ENCODE measurements at places on chromosomes 12 and 14. TPM values are rescaled to one million over a fixed set of nuclear protein-coding genes. Genes with fewer than 3 reads are reported as not detected.

Gene DTD2
- polyA plus RNA-seq, result 17.4 TPM

Gene CCDC91
- polyA plus RNA-seq, result 32.8 TPM

Gene ACOT6
- not detected for polyA plus RNA-seq

Gene SSPN
- 15.1 TPM for polyA plus RNA-seq

Gene LRP1-AS
- polyA plus RNA-seq, result not detected

Gene KLHDC1
- polyA plus RNA-seq, result 7.3 TPM

Gene TMTC3
- polyA plus RNA-seq, result 23.6 TPM

Gene CCDC196
- 0.23 TPM for polyA plus RNA-seq

Gene SLC25A47
- not detected for polyA plus RNA-seq

Gene FAM222A
- 9.3 TPM for polyA plus RNA-seq

DNA sequence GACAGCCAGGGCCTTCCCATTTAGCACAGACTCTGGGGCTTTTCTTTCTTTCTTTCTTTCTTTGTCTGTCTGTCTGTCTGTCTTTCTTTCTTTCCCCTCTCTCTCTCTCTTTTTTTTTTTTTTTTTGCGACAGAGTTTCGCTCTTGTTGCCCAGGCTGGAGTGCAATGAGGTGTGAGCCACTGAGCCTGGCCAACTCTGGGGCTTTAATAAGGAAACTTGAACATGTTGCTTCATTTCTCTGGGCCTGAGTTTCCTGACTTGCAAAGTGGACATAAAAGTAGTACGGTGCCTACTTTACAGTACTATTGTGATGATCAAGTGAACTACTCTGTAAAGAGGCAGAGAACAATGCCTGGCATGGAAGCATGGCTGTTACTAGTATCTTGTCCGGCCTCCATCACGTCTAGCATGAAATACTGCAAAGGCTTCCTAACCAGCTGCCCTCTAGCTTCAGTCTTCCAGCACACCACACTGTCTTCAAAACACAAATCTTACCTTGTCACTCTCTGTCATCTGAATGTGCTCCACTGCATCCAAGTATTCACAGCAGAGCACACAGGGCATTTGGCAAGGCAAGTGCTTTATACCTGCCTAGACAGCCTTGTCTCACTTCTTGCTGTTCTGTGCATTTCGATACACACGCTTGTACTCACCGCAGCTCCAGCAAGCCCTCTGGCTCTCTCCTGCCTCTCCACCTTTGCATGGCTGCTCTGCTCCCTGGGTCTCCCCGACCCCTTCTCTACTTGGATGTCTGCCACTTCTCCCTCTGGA is 96.7 kb downstream of the IRF2BPL start:
- no peak for DNase-seq

DNA sequence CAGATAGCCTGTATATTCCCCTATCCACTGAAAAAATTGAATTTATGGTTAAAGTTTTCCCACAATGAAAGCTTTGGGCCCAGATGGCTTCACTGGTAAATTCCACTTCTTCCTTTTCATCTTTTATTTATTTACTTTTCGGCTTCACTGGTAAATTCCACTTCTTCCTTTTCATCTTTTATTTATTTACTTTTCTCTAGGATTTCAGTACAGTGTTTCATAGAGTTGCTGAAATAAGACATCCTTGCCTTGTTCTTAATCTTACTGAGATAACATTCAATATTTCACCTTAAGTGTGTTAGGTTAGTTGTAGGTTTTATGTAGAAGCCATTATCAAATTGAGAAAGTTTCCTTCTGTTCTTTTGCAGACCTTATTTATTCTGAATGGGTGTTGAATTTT is 18.9 kb upstream of the KLRG1 start:
- DNase-seq, result no peak

DNA sequence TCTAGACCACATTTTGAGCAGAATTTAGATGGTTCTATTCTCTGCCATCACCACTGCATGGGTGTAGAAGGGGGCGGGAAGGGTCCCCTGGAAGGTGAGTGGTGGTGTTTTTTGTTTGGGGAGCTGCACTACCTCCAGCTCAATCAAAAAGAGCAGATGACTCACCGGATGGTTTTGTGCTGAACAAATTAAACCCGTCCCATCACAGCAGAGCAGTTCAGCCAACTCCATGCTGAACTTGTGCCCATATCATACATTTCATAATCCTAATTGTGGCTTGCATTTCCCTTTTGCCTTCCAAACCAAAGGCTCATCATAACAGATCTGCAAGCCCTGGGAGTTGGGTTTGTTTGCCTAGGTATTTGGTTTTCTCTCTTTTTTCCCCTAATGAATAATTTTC is 53.0 kb upstream of the RPH3A start:
- no peak for DNase-seq

- no peak for DNase-seq
Measured at GRCh38 chr14:61197416-61197815, 83.7 kb downstream of the TMEM30B start.

DNA sequence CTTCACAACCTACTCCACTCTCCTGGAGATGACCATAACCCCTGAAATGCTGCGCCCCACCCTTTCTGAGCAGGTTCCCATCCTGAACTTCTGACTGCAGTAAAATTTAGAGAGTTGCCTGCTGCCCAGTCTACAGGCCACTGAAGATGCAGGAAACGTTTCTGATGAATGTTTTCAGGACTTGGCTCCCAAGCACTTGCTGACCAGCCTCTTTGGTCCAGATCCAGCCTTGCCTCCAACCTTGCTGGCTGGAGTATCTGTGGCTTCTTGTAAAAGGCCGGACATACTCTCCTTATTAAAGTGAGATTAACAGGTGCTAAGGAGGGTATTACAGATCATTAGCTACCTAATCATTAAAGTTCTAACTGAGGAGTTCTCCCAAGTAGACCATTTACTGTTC is 70.3 kb upstream of the STXBP6 start:
- DNase-seq, result no peak

DNA sequence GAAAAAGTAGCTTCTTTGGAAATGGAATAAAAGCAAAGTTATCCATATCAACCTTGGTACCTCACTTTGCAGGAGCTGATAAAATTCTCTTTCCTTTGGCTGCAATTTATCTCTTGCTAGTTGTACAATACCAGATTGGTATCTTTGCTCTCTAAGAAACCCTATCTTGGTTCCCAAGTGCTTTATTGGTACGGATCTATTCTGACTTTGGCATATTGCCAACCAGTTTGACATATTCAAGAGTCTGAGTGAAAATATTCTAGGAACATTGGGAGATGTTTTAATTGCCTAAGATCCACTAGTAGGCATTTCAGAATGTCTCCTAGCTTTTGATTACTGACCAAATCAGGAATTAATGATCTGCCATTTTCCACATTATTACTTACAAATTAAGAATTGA is 167.2 kb upstream of the ATP2B1 start:
- no peak for DNase-seq

DNA sequence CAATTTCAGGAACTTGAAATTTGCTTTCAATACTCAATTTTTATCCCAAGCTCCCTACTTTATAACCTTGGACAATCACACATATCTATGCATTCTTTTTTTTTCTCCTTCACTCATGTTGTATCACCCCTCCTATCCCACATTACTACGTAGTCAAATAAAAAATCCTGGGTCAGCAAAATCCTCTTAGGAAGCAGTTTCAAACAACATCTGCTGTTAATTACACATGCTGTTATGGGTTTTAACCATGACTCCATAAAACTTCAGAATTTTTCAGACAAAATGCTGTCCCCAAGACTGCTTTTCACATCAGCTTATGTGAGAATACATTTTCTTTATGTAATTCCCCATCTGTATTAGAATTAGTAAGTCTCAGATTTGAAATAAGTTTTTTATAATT is 61.7 kb downstream of the LRFN5 start:
- no peak for DNase-seq

GRCh38 chr14:46404865-46405811 is 246.4 kb downstream of the RPL10L start:
- peak; percentile 59 for DNase-seq

DNA sequence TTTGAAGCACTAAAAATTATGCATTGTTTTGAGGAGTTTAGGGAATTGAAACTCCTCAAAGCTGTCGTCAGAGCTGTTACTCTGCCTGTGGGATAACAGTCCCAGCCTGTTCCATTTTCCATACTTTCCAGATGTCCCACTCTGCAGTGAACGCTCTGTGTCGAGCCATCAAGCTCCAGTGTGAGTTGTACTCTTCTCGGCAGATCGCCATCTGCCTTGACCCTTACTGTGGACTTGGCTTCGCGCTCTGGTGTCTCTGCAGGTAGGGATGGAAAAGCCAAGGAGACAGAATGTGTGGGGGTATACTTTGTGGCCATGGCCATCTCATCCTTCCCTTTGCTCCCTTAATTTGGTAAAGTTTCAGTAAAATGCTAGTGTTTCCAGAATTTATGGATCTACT is 35.5 kb upstream of the ATF1 start:
- no peak for DNase-seq

- DNase-seq, result no peak
Measured at GRCh38 chr12:67018105-67018504, 251.1 kb upstream of the CAND1 start.

GRCh38 chr12:32249777-32250176 is 143.1 kb downstream of the BICD1 start:
- no peak for DNase-seq

DNA sequence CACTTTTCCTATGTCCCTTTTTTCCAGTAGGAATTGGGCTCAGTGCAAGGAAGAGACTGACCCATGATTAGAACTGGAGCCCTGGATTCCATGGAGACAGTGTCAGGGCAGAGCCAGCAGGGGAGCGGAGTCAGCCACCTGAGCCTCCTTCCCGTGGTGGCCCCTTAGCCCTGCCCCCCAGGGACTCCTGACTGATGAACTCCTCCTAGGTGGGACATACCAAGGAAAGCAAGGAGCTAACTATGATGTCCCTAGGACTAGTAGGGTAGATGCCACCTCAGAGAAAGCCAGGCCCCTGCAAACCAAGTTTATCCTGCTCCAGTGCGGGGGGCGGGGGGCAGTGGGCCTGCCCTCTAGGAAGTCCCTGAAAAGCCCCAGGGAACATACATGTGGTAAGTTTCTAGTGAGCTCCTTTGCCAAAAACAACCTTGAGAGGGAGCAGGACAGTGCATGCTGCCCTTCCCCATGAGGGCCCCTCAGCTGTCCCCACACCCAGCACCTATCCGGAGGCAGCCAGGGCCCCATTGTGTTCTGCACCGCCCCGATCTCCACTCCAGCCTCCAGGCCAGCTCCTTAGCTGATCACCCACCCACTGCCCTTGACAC is 6.2 kb upstream of the COL2A1 start:
- no peak for DNase-seq

DNA sequence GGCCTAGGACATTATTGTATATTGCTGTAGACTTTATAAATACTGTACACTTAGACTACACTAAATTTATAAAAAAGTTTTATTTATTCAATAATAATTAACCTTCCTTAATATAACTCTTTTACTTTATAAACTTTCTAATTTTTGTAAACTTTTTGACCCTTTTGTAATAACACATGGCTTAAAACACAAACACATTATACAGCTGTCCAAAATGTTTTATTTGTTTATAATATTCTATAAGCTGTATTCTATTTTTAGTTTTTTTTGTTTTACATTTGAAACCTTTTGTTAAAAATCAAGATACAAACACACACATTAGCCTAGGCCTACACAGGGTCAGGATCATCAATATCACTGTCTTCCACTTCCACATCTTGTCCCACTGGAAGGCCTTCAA is 190.0 kb downstream of the BMP4 start:
- no peak for DNase-seq

GRCh38 chr12:13218641-13219040 is 22.1 kb downstream of the EMP1 start:
- no peak for DNase-seq

DNA sequence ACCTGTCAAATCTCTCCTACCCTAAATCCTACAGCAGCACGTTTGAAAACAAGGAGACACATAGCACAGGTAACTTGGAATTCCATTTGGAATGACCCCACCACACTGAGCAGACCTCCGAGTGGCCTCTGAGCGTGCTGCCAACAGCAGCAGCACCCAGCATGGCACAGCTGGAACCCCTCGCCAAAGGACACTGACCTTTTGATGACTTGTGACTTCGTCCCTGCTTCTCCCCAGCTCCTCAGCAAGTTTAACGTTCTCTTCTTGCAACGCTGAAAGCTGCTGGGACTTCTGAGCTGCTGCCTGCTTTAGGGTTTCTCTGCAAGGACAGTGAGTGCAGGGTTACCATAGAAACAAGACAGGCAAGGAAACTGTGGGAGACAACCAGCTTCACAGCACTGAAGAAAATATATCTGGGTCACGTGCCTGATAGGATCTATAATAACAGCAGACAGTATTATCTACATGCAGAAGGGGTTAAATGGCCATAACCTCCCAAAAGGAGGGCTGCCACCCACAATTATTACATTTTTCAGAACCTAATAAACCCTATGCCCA is 43.3 kb upstream of the VPS33A start:
- no peak for DNase-seq

- no peak for DNase-seq
Measured at GRCh38 chr14:77516126-77516525, 17.5 kb upstream of the ISM2 start.

GRCh38 chr12:101616027-101616494 is 21.3 kb downstream of the MYBPC1 start:
- no peak for DNase-seq

- peak; percentile 14 for DNase-seq
Measured at GRCh38 chr12:80837342-80837978, 100.3 kb downstream of the LIN7A start.

- no peak for DNase-seq
Measured at GRCh38 chr14:35814371-35815005, 5.4 kb upstream of the RALGAPA1 start.

GRCh38 chr14:105582639-105583038 is 56.3 kb downstream of the TMEM121 start:
- DNase-seq, result no peak

DNA sequence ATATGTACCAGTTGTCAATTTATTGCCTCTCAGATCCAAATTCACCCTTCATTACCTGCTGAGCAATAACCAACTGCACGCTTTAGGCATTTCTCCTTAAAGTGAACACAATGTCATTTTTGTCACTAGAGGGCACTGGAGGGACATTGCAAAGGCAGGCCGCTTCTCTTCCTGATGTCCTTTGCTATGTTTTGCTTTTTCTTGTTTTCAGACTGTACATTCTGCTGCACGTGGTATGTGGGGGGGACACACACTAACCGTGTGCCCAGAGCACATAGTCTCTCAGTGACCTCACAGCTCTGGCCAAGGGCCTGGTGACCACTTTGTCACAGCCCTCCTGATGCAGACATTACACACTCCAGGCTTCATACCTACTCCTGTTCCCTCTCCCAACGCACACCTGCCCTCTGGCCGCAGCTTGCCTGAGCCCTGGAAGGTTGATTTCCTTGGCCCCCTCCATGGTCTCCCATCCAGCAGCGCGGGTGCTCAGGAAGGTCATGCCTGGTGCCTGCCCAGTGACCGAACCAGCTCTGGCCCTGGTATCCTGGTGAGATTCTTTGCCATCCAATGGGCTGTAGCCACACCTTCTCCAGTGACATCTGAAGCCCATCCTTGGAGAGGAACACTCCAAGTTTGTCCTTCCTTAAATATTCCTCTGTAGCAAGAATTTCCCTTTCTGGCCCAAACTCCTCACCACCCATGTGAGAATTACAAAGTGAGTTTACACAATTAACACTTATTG is 39.9 kb downstream of the MYO1H start:
- DNase-seq, result no peak

GRCh38 chr12:39830171-39830570 is 210.6 kb upstream of the ABCD2 start:
- no peak for DNase-seq

GRCh38 chr12:117047810-117048584 is 51.2 kb downstream of the TESC start:
- no peak for DNase-seq

Data from right renal pelvis (tissue), 4 donors.